ENCODE measurements at places on chromosomes 11 and 22.

DNA sequence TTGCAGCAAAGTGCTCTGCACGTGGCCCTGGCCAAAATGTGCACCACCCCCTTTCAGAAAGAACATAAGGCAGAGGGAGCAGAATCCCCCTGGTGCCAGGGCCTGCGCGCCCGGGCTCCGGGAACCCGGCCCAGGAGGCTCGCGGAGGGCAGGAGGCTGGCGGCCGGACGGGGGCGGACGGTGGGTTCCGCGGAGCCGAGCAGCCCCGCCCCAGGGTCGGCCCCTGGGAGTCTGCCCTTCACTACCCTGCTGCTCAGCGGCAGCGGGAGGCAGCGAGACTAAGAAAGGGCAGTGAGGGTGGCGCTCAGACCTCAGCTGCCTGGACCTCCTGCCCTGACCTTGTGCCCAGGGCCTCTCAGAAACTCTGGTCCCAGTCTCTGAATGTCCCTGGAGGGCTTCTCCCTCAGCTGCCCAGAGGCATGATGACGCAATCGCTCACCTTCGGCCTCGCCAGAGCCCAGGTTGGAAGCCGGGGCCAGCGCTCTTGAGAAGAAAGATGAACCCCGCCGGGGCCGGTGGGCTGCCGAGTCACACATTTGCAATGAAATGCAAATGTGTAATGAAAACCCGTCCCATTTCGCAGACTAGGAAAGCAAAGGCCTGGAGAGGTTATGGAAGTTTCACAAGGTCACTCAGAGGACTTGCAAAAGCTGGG lies 1.1 kb upstream of the CLMP start:
- DNase-seq, result no peak

- DNase-seq, result no peak
These were observed 57.9 kb downstream of the UVRAG start for GRCh38 chr11:75872887-75873416.

DNA sequence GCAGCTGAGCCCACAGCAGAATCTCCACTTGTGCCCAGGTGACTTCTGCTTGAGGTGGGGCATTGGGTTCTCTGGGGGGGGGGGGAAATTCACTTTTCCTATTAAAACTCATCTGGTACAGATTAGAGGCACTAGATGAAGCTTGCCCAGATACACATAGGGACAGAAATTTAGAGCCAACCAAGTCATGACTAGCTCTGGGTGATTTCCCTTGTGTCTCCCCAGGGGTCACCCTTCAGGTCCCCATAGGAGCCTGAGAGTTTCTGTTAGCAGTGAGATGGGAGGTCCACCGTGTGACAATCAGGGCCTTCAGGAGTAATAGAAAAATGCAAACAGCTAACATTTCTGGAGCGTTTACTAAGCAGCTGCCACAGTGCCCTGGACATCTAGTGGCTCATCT lies 77.0 kb downstream of the NAT10 start:
- no peak for DNase-seq

- no peak for DNase-seq
These were observed 72.8 kb downstream of the PARVA start for GRCh38 chr11:12449961-12450715.

- peak; percentile 40 for DNase-seq
These were observed 19.1 kb upstream of the OOSP1 start for GRCh38 chr11:59918987-59919589.

DNA sequence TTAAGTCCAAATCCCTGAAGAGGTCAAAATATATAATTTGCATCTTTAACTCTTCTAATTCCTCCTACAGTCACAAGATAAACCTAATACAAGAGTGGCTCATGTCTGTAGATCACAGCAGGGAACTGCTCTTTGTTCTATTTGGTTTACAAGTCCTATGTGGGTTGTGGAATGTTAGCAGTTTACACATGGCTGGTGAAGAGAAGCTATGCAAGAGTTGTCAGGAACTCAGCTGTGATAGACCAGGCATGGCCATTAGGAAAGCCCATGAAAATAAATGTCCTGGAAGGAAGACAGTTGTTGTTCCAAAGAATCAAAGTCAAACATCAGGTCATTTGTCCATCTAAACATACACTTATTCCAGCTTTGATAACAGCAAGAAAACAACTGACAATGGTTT lies 312.4 kb upstream of the PITPNB start:
- peak; percentile 20 for DNase-seq

- no peak for DNase-seq
These were observed 203.9 kb downstream of the FAM76B start for GRCh38 chr11:95585752-95586077.

DNA sequence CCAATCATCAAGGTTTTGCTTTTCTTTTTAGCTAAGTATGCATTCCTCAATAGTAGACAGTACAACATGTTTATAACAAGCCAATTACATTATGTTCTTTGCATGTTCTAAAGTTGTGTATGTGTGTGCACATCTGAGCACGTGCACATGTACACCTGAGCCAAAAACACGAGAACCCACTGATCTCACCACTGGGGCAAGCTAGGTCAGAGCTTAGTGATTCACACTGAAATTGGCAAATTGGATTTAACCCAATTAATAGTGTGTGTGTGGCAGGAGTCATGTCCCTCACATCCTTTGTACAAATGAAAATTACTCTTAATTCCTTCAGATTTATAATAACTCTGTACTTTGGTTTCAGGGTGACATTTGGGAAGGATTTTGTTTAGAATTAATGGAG lies 145.7 kb upstream of the TEAD1 start:
- DNase-seq, result no peak

DNA sequence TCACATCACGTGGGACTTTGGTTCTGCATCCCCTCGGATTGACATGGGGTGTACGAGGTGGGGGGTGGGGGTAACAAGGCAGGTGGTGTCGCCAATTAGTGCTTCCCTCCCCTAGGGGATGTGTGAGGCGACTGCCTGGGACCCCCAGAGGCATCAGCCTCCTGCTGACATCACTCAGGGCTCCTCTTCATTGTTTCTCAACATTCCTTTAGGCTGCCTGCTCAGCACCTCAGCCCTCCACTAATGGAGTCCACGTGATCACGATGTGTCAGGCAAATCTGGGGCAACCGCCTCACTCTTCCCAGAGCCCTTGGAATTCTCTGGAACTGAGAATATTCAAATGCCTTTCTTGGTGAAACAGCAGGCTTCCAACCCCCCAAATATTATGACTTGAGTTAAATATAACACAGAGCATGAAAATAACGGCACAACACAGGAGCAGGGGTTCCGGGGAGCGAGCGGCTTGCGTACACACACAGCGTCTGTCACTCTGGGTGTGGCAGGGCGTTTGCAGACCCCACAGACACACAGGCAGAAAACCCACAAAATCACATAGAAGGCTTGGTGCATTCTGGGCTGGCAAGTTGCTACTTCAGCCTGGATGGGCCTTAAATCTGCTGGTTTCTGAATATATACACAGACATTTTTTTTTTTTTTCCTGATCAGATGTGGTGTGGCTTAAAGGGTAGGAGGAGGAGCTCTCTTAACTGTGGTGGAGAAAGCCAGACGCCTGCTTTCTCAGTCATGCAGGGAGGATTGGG lies 170.1 kb upstream of the CADM1 start:
- DNase-seq, result no peak

DNA sequence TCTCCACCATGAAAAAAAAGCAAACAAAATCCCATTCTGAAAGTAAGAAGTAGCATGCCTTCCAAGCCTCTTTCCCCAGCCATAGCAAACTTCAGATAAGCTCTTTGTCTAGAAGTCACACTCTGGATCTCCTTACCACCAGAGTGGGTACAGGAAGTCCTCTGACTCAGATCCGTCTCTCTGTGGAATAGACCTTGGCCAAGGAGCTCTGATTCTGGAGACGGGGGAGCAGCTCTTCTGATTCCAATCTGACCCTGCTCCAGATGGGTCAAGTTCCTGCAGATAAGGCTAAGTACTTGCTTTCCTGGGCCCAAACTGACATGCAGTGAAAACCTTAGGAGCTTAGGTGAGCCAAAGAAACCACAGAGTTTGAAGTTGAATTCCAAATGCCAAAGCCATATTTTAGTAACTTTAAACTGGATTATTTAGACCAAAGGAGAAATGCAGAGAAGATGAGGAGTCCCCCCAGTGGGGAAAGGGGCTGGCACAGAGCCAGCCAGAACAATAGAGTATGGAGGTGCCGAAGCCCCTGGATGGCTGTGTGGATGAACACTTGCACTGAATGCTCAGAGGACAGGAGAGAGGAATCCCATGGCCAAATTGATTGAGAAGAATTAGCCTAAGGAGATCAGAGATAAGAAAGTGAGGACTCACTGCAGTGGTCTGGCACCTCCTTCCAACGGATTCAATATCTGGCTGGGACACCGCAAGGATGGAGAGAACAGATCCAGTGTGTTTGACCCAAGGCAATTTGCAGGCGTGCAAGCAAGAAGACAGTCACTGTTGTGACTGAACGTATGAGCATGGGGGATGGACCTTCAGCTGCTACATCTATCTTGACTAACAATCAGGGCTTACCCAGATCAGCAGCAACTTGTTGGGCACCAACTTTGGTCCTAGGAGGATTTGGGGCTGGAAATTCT lies 54.9 kb downstream of the ENDOD1 start:
- DNase-seq, result no peak

DNA sequence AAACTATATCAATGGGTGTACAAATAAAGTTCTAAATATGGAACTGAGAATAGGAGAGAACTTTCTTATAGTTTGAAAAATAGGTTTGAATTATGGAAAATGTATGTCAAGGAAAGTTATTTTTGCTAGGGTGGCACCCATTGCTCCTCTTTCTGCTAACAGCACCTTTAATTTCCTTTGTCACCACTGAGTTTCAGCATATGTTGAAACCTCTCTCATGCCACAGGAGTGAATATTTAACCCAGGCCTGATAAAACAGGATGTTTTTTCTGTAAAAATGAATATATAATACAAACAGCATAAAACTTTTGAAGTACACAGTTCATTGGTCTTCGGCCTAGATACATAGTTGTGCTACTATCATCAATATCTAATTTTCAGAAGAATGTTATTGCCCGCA lies 385.5 kb upstream of the ANO5 start:
- no peak for DNase-seq

- DNase-seq, result no peak
These were observed 11.9 kb downstream of the SHANK3 start for GRCh38 chr22:50684501-50684900.

DNA sequence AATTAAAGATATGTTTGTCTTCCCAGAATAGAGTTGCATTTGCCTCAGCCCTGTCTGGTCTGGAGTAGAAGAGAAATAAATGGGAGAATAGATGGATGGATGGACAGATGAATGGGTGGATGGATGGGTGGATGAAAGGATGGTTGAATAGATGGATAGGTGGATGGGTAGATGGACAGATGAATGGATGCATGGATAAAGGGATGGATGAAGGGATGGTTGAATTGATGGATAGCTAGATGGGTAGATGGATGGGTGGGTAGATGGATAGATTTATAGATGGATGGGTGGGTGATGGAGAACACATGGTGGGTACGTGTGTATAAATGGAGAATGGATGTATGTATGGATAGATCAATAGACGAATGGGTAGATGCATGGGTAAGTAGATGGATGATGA lies 8.5 kb downstream of the CRYBB1 start:
- no peak for DNase-seq

DNA sequence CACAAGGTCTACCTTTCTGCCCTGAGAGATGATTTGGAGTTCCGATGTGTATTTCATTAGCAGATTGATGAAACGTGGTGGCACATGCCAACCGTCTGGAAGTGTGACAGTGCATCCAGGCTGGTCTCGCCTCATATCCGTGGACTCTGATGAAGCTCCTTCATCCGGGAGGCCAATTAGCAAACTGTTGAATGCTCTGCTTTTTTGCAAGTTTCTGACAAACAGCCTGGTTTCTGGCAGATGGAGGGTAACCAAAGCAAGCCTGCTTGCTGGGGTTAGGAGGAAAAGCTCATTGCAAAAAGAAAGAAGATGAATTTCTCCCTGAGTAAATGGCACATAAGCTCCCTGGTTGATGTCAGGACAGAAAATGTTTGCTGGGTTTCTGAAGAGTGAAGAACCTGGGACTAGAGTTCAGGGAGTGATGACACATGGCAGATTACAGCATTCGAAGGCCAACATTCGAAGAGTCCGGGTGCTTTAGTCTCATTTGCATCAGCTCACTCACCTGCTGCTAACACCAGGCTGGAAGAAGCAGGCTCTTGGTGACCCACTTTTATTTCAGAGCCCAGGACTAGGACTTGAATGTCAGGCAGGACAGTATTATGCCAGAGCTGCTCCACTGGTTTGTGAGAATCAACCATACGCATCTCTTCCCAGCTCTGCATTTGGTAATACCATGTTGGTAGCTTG lies 135.9 kb upstream of the TTC12 start:
- DNase-seq, result no peak

- no peak for DNase-seq
These were observed 12.7 kb downstream of the TOM1 start for GRCh38 chr22:35312198-35313059.

DNA sequence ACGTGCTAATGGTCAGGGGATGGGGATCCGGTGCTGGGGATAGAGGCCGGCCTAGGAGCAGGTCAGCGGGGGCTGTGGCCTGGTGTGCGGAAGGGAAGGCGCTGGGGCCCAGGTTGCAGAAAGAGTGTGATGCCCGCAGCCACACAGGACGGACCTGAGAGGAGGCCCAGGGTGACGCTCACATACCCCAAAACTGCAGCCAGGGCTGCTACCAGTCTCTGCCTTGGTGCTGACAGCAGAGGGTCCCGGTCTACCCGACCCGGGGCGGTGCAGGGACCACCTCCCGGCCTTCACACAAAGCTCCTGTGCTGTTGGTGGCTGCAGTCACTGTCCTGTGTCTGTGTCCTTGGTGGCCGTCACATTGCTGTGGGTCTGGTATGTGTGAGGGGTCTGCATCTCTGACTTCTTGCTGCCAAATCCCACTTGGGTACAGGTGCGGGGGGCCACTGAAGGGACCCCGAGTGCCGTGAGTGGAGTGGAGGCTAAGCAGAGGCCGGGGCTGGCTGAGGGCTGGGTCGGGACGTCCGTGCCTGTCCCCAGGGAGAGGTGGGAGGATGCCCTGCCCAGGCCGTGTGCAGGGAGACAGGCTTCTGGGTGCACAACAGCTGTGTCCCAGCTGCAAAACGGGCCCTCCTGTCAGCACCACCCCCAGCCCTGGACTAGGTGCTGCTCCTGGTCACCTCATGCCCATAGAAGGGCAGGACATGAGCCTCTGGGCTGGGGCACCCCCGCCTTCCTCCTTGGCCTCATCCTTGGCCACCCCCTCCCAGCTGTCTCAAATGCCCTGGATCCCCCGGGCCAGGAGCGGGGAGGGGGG lies 1.5 kb downstream of the LSP1 start:
- no peak for DNase-seq
